ENCODE measurements at places on chromosomes 12 and 14.
A peak's percentile ranks its signal among the peaks of the same experiment; 100 is the strongest.

GRCh38 chr14:72401101-72401625 lies 468.9 kb downstream of the RGS6 start:
- DNase-seq: no peak

GRCh38 chr12:6872073-6873048 lies 742 bp downstream of the SPSB2 start:
- DNase-seq: peak; percentile 70

DNA sequence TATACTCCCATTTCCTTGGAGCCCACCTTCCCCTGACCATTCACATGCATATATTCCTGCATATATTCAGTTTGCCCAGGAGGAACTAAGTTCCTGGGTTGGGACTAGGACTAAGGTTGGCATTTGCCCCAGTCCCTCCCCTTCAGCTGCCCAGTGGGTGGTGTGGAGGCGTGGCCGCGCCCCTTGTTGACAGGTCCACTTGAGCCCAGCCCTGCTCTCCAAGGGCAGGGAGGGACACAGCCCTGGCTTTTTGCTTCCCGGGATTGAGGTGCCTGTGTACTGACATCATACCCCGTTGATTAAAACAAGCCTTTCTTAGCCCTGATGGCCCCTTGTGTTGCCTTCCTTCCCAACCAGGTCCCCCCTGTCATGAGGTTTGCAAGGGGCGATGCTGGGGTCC lies 7.3 kb downstream of the ERBB3 start:
- no peak for DNase-seq

DNA sequence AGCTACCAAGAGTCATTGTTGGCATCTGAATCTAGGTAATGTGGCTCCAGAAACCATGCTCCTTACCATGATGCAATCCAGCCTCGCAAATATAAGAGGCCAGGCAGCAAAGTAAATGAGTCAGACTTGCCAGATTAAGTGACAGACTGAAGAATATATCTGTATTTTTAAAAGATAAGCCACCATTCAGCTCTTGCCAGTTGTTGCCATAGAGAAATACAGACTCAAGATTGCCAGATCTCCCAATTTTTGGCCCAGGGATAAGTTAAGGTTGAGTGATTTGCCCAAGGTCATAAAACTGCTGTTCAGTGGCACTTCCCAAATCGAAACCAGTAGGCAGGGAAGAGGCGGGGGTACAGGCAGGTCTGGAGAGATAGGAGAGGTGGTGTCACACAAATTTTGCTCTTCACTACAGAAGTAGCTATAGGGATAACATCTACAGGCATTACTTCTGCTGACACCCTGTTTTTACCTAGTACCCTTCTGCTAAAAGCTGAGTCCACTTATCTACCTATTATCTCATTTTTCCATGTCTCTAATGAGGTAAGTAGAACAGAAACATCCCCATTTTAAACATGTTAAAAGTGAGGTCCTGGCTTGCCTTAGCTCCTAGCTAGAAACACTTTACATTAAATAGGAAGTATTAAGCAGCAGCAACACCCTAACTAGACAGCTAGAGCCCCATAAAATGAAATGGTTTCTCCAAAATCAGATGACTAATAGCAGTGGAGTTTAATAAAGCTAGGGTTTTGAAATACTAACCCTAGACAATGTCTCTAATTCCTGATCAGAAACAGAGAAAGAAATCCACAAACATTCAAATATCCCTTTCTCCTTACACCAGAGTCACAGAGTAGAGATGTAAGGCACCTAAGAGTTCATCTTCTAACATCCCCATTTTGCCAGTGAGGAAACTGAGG lies 19.5 kb downstream of the DCAF5 start:
- no peak for DNase-seq

DNA sequence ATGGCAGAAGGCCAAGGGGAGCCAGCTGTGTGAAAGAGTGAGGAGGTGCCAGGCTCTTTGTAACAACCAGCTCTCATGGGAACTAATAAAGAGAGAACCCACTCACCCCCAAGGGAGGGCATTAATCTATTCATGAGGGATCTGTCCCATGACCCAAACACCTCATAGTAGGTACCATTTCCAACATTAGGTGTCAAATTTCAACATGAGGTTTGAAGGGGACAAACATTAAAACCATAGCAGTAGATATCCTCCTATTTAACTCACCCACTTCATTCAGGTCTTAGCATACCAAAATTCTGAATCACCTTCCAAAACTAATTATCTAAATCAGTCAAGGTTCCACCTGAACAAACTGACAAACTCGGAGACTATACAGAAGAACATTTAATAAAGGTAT lies 75.3 kb downstream of the PPFIA2 start:
- DNase-seq: no peak

GRCh38 chr12:122740351-122740750 lies 9.7 kb upstream of the HCAR1 start:
- DNase-seq: no peak

- no peak for DNase-seq
Measured at GRCh38 chr14:46036099-46036498, 615.5 kb downstream of the RPL10L start.

DNA sequence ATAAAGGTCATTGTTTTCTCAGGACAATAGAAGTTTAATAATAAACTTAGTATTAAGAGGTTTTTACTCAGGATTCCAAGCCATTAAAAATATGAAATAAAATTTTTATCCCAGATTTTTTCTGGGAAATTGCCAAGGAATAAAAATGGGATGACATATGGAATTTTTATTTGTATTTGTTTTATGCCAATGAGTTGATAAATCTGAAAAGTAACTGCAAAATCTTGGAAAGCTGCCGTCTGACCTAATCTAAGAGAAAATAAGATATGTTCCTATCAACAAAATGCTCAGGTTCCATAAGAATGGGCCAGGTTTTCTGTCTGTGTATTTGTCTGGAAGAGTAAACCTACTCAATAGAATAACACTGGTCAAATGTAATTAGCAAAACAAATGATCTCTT lies 22.2 kb upstream of the KERA start:
- DNase-seq: no peak

GRCh38 chr12:20596061-20596460 lies 99.1 kb upstream of the SLCO1C1 start:
- DNase-seq: no peak

DNA sequence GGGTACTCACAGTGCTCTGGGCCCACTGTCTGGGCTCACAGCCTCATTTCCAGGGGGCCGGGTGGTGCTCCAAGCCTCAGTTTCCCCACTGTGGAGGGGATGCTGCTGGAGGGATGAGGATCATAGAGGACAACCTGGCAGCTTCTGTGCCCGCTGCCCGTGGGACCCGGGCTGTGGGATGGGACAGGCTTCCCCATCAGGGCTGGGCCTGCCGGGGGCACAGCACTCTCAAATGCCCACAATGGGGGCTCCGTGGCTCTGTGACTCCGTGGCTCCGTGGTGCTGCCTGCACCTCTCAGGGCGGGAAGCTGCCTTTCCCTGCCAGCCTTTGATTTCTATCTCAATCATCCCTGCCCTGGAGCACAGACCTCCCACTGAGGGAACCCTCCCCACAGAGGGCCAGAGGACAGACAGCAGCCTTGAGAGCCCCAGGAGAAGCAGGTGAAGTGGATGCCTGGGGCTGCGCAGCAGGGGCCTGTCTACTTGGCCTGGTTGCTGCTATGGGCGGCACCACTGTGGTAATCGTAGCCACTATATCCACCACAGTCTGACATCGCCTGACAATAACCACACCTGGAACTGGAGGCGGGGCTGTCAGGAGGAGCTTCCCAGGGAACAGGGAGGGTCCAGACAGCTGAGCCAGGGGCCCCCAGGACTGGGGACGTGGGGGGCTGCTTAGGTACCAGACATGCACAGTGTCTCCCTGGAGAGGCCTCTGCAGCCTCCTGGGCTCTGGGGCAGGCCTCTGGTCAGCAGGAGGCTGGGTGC lies 375.9 kb downstream of the TMEM121 start:
- DNase-seq: no peak

DNA sequence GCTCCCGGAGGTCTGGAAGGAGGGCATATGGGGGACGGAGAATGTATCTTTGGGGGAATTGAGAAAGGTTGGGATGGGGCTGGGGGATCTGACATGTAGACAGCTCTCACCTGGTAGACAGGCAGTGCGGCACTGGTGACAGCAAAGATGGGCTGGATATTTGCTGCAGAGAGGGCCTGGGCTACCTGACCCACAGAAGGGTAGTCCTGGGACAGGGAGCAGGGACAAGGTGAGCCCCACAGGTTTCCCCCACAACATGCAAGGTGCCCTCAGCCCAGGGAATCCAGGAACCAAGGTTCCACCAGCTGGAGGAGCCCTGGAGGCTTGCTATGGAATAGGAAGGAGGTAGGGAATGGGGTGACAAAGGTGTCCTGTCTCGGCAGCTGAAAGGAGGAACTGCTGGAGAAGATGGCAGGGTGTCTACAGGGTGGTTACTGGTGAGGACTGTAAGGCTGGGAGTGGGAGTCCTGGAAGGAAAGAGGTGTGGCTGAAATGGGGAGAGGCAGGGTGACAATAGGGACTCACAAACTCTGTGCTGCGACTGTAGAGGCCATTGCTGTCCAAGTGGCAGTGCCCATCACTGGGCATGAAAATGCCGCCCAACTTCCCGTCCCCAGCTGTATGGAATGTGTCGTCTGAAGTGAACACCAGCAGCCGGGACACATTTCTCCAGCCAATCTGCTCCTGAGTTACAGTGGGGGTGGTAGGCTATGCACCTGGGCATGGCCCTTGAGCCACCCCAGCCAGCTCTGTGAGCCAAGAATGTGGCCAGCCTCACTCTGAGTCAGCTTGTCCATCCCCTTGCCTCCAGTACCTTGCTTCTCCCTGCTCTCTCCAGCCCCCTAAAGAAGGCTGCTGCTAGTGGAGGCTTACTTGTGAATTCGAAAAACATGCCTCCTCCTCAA lies 11.3 kb downstream of the ITGB7 start:
- no peak for DNase-seq

- DNase-seq: no peak
Measured at GRCh38 chr14:58816416-58817115, 178.8 kb downstream of the DACT1 start.

DNA sequence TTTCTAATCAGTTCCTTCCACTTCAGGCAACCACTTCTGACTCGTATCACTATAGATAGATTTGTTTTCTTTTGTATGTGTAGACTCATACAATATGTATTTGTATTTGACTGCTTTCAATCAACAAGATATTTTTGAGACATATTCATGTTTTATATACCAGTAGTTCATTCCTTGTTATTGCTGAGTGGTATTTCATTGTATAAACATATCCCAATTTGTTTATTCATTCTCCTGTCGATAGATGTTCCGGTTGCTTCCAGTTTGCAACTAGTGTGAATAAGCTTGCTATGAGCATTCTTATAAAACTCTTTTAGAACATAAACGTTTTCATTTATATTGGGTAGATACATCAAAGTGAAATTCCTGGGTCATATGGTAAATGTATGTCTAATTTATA lies 119.2 kb downstream of the FIGNL2 start:
- no peak for DNase-seq

- DNase-seq: no peak
Measured at GRCh38 chr14:39890026-39890425, 457.8 kb upstream of the FBXO33 start.
